ENCODE measurements at places on chromosomes 7 and 10.

DNA sequence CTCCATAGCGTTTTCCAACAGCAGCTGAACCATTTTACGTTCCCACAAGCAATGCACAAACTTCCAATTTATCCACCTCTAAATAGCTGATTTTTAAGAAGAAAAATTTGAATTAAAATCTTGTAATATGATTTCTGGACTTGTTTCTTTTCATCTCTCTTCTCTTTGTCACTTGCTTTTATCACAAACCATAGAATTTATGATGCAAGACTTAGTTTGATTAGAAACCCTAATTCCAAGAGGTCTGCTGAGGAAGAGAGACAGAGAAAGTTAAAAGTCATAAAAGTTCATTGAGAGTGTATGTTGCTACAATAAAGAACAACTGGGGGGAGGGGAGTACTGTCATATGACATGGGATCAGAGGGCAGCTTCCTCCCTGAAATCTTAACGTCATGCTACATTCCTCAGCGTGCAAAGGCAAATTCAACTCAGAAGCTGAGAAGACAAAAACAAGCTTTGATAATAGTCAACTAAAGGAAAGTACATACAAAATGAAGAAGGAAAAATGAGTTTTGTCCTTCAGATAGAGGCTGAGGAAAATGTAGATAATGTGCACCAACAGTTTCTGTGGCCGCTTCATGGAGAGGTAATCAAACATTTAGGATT is 18.4 kb upstream of the CUBN start:
- DNase-seq: no peak

GRCh38 chr10:131174651-131175540 is 136.6 kb downstream of the TCERG1L start:
- DNase-seq: no peak

GRCh38 chr7:130112093-130112492 is 41.8 kb downstream of the KLHDC10 start:
- DNase-seq: no peak

DNA sequence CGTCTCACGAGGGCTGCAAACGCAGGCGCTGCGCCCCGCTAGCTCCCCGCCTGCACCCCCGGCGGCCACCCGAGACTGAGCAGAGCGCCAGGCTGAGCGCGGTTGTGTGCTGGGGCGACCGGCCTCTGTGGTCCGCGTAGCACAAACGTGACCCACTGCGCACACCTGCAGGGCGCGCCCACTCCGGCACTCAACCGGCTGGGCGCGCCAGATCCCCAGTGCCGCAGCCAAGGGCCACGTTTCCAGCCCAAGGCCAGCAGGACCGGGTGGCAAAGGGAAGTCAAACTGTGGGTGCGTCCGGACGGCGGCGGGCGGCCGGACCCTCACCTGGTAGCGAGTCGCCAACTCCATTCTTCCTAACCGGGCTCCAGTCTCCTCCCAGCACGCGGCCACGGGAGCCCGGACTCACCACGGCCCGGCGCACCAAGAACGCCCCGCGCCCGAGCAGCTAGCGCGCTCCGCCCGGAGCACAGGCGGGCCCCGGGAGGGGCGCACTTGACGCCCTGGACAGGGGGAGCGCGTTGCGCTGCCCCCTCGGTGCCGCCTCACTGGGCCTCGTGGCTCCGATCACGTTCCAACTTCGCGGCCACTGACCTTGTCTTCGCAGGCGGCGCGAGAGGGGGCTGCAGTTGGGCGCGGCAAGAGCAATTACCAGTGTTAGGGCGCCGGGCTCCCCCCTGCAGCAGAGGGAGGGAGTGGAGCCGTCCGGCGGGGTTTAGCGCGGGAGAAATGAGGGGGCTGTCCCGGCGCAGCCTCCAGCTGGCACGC is at the start of gene CDCA7L:
TSS of gene CDCA7L (minus strand) at position 446 of the 768 bp plus-strand sequence. CDS start at position 351, 95 bp downstream.
- DNase-seq: peak; percentile 85

GRCh38 chr7:51613911-51614357 is 297.3 kb upstream of the COBL start:
- DNase-seq: no peak

DNA sequence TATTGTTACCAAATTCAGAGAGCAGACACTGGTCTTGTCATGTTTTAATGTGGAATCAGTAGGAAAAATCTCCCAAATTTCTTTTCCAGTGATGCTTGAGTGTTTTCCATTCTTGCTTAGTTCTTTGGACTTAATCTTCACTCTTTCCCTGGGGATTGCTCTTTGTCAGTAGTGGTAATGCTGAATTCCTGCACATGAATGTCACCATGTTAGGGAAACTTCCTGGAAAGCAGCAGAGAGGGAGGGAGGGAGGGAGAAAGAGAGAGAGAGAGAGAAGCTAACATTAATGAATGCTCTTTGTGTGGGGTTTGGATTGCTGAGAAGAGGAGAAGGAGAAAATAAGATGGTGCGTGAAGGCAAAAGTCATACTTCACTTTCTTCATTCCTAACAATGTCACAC is 295.3 kb upstream of the COBL start:
- DNase-seq: no peak

DNA sequence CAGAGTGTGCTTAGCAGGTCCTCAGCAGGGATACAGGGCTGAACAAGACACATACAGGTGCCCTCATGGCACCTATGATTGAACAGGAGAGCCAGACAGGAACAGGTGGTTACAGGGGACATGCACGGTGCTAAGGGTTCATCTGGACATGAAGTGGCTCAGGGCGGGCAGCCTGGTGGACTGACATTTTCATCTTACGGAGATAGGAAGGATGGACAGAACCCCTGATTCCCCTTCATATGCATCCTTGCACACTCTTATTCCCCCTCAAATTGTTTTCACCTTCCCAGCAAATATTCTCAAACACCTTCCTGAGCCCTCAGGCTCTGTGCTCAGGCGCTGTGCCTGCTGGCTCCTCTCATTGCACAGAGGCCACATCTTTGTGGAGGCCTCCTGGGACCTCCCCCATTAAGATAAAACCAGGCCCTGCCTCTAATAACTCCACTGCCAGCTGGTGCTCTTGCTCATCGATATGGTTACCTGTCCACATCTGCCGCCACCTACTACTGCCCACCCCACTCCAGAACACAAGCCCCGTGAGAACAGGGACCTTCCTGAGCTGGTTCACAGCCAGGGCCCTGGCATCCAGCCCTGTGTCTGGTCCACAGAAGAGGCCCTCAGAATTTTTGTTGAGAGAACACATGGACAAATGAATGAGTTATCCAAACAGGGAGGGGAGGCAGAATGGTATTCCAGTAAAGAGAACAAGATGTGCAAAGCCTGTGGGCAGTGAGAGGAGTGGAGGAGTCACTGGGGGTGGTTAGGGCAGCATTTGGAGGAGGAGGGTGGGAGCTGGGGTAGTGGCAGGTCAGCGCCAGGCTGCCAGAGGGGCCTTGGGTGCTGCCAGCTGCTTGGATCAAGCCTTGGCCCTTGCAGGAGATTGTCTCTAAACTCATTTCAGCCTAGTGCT is 68.9 kb upstream of the AQP1 start:
- no peak for DNase-seq

DNA sequence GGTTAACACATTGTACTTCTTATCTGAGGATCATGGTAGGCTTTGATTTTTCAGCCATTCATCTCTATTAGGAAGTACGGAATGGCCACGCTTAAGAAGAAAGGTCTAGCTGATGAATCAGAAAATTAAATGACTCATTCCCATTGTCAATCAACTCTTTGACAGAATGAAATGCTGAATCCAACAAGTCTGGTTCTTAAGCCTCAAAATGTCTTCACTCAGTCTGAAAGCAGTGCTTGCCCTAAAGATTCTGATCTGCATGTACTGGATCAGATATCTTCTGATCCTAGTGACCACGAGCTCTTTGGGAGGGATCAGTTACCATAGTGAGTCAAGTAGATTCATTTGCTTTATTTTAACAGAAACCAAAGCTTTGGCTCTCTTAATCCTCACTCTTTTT is 5.7 kb upstream of the CELF2 start:
- no peak for DNase-seq

- DNase-seq: no peak
Observed at GRCh38 chr10:74824900-74825370, 1.5 kb upstream of the KAT6B start.

GRCh38 chr7:33089142-33089541 is 20.1 kb downstream of the RP9 start:
- no peak for DNase-seq

GRCh38 chr7:129184981-129185670 is 3.3 kb upstream of the SMO start:
- DNase-seq: no peak

DNA sequence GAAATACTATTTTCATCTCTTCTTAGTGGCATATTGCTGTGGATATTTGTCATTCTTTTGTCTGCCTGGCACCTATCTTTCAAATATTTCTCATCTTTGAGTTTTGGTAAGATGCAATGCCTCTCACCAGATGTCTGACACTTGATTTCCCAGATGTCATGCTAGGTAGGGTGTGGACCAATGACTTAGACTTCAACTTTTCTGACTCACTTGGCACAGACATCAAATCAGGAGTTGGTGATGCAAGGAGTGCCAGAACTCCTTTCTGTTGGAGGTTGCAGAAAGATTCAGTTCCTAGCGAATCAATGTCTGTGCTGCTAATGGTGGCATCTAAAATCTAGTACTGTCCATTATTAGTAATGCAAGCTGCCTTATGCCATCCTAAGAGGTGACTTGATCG is 216.9 kb upstream of the FERD3L start:
- no peak for DNase-seq

DNA sequence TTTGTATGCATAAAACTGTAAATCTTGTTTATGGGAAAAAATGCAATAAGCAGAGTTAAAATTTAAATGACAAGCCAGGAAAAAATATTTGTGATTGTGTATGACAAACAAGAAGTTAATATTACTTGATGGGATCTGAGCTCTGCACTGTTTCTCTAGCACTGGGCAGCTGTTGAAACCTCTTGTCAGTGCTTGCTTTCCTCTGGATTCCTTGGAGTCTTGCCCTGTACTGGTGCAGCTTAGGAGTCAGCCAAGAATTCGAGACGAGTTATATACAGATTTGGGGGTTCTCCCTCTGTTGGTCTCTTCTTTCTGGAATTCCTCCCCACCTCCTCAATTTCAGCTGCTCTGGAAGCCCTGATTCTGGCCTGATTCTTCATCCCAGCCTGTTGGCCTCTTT is 24.3 kb upstream of the OPN4 start:
- DNase-seq: no peak

- DNase-seq: peak; percentile 30
Observed at GRCh38 chr7:55365205-55365674, at the start of gene LANCL2. Gene LANCL2, plus strand, starts transcription at chr7:55365337. Its CDS starts 689 bp downstream, at chr7:55366026.

DNA sequence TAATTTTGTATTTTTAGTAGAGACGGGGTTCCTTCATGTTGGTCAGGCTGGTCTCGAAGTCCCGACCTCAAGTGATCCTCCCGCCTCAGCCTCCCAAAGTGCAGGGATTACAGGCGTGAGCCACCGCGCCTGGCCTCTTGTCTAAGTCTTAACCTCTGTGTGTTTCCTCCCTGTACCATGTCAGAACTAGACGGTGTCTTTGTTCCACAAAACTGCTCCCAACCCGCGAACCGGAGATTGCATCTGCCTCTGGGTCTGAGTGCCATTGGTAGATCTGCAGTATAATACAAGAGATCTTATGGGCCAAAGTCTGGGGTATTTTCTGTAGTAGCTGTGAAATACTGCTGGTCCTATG is 1.3 kb upstream of the EEF1AKMT2 start:
- no peak for DNase-seq

GRCh38 chr10:20040012-20040411 is 223.8 kb downstream of the PLXDC2 start:
- DNase-seq: no peak

- DNase-seq: no peak
Observed at GRCh38 chr10:69951658-69952057, 101.0 kb upstream of the MACROH2A2 start.

GRCh38 chr10:70715853-70716795 is 43.8 kb downstream of the ADAMTS14 start:
- DNase-seq: no peak

- no peak for DNase-seq
Observed at GRCh38 chr7:37410305-37411229, 38.1 kb downstream of the ELMO1 start.

DNA sequence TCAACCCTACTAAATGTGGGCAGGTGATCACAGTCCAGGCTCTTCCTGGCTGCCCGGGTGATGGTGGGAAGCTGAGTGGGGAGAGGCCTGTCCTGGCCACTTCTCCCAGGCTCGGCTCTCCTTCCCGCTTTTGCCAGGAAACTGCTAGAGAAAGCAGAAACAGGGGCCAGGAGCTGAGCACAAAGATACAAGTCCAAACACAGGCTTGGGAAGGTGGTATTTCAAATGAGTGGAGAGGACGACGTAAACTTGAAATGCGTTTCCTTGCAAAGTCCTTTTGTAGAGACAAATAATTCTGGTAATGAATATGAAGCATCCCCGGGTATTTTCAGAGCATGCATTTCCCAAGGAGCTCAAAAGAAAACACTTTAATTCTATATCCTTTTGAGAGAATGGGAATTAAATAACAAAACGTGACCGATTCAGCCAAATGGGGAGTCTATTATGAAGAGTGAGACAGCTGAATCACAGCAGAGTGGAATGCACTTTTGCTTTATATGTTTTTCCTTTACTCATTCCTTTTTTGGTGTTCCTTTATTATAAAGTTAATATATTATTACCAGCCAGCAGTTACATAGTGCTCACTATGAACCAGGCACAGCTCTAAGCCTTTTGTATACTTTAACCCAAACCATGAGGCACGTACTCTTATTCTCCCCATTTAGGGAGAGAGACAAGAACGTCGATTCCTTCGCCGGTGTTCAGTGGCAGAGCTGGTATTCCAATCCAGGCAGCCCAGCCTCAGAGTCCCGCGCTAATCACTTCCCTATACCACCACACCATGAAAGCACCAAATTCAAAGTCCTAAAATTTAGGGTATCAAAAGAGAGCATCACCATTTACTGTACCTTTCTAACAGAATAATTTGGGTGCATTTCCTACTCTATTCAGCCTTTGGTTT is 218.2 kb upstream of the KLF14 start:
- DNase-seq: no peak

GRCh38 chr7:32191305-32191704 is 121.1 kb upstream of the PDE1C start:
- no peak for DNase-seq

DNA sequence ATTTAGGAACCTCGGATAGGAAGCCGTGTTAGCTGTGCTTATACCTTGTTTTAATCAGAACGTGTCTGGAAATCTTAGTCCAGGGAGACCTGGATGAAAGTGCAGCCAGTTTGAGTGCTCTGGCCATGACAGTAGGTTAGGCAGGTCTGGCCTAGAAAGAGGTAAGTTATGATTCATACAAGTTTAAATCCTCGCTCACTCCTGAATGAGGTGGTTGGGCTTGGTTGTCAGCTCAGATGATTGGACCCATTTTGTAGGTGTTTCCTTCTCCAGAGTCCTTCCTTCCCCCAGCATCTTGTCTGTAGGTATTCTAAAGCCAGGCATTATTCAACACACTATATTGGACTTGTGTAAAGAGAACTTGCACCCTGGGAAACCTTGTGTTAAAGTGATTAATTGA is 561.9 kb upstream of the GALNT17 start:
- DNase-seq: no peak

- no peak for DNase-seq
Observed at GRCh38 chr10:30455816-30456215, 21.8 kb downstream of the MAP3K8 start.

DNA sequence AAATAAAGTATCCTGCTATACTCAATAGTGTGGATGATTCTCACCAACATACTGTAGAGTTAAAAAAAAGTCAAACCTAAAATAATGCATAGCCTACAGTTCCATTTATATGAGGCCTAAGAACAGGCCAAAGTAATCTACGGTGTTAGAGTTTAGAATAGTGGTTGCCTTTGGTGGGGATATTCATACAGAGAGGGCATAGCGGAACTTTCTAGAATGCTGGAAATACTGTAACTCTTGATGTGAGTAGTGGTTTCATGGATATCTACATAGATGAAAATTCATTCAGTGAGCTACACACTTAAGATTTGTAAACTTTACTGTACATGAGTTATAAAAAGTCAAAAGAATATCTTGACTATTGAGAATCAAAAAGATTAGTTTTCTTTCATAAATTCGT is 349.9 kb upstream of the NFE2L3 start:
- no peak for DNase-seq
